ENCODE measurements at places on chromosomes 3 and 15.

DNA sequence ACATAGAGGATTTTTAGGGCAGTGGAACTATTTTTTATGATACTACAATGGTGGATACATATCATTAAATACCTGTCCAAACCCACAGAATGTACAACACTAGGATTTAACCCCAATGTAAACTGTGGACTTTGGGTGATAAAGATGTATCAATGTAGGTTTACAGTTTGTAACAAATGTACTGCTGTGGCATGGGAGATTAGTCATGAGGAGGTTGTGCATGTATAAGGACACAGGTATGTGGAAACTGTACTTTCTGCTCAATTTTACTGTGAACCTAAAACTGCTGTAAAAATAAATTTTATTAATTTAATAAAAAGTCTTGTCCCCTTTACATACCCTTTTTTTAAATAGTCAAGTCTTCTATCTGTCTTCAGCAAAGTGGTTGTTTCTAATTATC lies 322.5 kb upstream of the EPHA3 start:
- no peak for DNase-seq

- no peak for DNase-seq
These were observed 12.1 kb upstream of the FBLN2 start for GRCh38 chr3:13536832-13537231.

GRCh38 chr15:20351448-20351971 lies 190.1 kb downstream of the GOLGA6L6 start:
- DNase-seq = no peak

DNA sequence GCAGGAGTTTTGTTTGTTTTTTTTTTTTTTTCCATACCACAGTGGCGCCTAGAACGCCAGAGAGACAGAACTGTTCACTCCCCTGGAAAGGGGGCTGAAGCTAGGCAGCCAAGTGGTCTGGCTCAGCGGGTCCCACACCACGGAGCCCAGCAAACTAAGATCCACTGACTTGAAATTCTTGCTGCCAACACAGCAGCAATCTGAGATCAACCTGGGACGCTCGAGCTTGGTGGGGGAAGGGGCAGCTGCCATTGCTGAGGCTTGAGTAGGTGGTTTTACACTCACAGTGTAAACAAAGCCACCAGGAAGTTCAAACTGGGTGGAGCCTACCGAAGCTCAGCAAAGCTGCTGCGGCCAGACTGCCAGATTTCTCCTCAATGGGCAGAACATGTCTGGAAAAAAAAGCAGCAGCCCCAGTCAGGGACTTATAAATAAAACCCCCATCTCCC lies 29.8 kb downstream of the SPICE1 start:
- peak; percentile 48 for DNase-seq

- DNase-seq = no peak
These were observed 191.9 kb upstream of the LRIG1 start for GRCh38 chr3:66692766-66693150.

DNA sequence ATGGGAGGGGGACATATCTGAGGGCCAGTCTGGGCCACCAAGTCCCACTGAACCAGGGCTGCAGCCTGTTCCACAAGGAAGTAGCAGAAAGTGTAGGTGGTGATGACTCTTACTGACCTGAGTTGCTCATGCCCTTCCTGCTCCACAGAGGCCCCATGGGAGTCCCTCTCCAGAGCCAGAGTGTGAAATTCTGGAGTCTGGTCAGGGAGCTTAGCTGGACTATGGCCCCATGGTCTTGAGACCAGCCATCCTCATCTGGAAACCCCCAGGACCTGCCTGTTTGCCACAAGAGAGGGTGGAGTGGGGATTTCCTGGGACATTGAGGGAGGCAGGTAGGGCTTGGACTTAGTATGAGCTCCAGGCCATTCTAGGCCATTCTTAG lies 3.0 kb downstream of the SPINT1 start:
- no peak for DNase-seq

DNA sequence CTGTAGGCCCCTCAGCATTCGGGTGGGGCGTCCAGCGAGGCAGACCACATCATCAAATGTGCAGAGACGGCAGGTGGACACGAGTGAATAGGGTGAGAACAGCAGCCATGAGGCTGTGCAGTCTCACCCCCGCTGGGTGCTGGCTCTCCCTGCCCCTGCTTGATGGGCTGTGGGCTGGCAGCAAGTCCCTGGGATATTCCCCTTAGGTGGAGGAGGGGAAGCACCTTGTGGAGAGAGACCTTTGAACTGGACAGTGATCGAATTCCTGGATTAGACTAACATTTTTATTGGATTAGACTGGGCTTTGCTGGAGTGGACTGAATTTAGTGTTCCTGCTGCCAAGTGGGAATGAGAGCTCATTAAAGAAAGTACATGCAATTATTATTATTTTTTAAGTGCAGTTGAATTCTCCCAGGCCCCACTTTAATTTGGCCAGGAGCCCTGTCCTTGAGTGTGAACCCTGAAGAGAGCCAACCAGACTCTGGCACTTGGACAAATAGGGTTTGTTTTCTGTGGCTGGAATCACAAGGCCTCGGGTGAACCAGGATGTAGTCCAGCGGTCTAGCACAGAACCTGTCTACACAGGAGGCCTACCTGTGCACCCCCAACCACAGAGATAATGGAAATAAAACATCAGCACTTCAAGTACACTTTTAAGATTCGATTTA lies 193.1 kb downstream of the ABHD5 start:
- no peak for DNase-seq

- no peak for DNase-seq
These were observed 37.8 kb upstream of the CSPG4 start for GRCh38 chr15:75750261-75751050.

GRCh38 chr3:120688121-120688520 lies 6.1 kb upstream of the HGD start:
- DNase-seq = no peak

GRCh38 chr3:5663601-5664000 lies 476.1 kb downstream of the EDEM1 start:
- DNase-seq = no peak

DNA sequence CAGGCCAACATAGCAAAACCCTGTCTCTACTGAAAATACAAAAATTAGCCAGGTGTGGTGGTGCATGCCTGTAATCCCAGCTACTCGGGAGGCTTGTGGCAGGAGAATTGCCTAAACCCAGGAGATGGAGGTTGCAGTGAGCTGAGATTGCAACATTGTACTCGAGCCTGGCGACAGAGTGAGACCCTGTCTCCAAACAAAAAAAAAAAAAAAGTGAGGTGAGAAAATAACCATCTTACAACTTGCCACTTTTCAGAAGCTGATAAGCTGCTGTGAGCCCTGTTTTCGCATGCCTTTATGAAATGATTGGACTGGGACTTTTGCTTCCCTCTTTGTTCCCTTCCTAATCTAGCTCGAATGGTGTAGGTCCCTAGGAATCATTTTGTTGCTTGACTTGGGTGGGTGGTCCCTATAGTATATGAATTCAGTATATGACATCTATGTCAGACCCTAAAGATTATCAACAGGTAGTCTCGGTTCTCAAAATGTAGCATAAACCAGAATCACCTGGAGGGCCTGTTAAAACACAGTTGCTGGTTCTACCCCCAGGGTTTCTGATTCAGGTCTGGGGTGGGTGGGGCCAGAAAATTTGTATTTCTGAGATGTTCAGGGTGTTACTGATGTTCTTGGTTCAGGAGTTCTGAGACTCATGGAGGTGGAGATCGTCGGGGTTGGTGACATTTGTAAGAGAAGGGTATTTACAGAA lies 107.9 kb downstream of the FNDC3B start:
- no peak for DNase-seq

- no peak for DNase-seq
These were observed 36.1 kb downstream of the CFAP44 start for GRCh38 chr3:113405180-113405579.

DNA sequence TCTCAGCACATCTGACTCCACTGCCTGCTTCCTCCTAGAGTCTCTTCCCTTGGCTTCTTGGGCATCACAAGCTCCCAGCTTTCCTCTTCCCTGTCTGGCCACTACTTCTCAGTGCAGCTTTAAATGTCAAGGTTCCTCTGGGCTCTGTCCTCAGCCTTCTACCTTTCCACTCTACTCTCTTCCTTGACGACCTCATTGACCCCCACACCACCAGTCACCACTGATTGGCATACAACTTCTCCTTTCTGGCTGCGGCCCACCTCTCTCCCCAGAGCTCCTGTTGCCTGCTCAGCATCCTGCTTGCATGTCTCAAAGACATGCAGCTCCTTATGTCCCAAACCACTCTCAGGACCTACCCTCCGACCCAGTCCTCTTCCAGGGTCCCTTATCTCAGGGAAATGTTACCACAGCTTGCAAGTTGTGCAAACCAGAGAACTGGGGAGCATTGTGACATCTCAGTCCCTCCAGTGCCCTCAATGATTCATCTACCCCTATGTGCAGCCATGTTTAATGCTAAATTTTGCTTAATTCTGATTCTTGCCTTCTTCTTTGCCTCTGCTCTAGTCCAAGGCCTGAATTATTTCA lies 49.9 kb downstream of the TRPM1 start:
- no peak for DNase-seq

Measured in CD4-positive, alpha-beta T cell treated with Interleukin-10 for 1 hour (primary cell).